Peyer's patch (tissue), 4 donors: ENCODE measurements at places on chromosomes 1 and 21.

DNA sequence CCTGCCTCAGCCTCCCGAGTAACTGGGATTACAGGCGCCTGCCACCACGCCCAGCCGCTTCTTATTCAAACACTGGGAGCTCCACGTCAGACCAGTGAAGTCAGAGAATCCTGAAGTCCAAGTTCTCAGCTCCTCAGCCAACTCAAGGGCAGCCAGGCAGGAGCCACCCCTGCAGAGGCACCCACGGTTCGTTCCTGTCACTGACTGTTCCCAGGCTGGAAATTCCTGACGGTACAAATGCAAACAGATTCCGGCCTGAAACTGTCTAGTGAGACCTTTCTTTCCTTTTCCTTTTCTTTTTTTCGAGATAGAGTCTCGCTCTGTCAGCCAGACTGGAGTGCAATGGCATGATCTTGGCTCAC, 11.7 kb downstream of the SLC35E2B start:
- peak; percentile 70 for DNase-seq
- H3K27me3 ChIP-seq = no peaks in the 10 kb centered on the region
- H3K36me3 ChIP-seq = no peaks in the 10 kb centered on the region

DNA sequence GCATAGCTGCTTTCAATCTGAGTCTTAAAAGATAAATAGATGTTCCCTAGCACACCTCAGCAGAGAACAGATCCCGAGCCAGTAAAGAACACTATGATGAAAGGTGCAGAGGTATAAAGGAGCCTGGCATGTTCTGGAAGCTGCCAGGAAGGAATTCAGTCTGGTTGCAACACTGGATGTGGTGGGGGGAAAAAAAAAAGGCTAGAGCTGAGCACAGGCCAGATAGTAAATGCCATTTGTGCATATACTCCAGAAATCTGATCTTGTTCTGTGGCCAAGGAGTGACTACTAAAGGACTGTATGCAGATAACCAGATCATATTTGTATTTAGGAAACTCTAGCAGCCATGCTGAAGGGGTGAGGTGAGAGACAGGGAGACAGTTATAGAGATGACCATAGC, 240.3 kb downstream of the VAV3 start:
- H3K4me1 ChIP-seq = no peaks in the 10 kb centered on the region
- no peak for DNase-seq
- no peaks in the 10 kb centered on the region for H3K27me3 ChIP-seq
- H3K36me3 ChIP-seq = no peaks in the 10 kb centered on the region

GRCh38 chr1:21302747-21303715, 12.8 kb upstream of the ECE1 start:
- peak overlapping the region; percentile 10 for H3K27ac ChIP-seq
- no peaks in the 10 kb centered on the region for H3K36me3 ChIP-seq
- no peak overlapping the region for H3K4me3 ChIP-seq
- DNase-seq = peak; percentile 73
- peaks cover 8% of the 10 kb centered on the region for H3K4me1 ChIP-seq

GRCh38 chr1:116161877-116162390, 50.7 kb downstream of the MAB21L3 start:
- H3K36me3 ChIP-seq = no peaks in the 10 kb centered on the region
- no peak overlapping the region for H3K27ac ChIP-seq
- H3K27me3 ChIP-seq = no peaks in the 10 kb centered on the region
- H3K4me3 ChIP-seq = no peak overlapping the region
- DNase-seq = no peak

DNA sequence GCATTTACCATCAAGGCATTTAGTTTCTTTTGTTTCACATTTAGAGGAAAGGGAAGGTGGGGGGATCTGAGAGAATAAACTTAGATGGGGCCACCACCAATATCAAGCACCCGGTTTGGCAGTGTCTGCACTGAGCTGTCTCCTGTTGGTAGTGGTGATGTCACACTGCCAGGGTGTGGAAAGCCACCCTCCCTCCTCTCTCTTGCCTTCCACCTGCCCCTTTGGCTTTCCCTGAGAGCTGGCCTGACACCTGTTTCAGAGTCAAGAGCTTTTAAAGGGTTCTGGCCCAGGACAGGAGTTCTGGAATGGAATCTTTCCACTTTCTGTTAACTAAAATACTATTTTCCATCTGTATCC, 13.4 kb downstream of the ATF3 start:
- H3K36me3 ChIP-seq = no peaks in the 10 kb centered on the region
- H3K4me3 ChIP-seq = no peak overlapping the region
- no peak overlapping the region for H3K27ac ChIP-seq
- DNase-seq = no peak

DNA sequence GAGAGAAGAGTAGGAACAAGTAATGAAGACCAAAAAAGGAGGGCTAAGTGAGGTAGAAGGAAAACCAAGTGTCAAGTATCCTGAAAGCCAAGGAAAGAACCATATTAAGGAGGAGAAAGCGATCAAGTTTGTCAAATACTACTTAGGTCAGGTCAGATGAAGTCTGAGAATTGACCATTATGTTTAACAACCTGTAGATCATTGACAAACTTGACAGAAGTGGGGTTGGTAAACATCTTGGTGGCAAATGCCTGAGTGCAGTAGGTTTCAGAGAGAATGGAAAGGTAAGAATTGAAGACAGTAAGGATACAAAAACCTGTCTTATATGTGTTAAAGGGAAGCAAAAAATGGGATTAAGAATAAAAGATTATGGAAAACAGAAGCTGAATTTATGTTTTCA, 3.7 kb upstream of the CHIA start:
- H3K27ac ChIP-seq = no peak overlapping the region
- H3K4me3 ChIP-seq = no peak overlapping the region
- DNase-seq = no peak
- no peaks in the 10 kb centered on the region for H3K27me3 ChIP-seq
- H3K36me3 ChIP-seq = no peaks in the 10 kb centered on the region

DNA sequence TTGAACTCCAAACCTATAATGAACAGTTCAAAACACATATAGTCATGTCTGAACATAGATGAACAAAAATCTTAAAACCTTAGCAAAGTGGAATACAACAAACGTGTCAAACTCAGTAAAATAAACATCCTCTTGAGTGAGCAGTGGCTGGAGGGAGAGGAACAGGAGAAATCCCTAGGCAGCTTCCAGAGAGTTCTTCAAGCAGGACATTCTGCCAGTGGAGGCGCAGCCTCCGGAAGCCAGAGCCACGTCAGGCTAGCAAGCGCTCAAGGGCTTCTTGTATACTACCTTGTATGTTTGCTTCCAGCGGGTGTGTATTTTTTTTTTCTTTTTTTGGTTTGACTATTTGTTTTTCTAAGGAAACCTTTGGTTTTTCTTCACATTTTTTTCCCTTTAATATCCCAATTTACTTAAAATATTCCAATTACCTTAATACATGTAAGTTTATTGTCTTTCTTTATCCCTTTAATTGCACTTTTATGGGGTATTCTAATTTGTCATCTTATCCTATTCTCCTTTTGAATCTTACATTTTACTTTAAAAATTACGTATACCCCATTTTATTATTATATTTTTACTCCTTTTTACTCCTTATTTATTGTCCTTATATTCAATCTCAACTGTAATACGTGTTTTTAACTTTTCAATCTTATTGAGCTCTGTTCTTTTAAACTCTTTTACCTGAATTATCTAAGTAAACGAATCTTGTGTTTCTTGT, 42.0 kb downstream of the COLGALT2 start:
- H3K27me3 ChIP-seq = no peaks in the 10 kb centered on the region
- no peak for DNase-seq
- H3K4me1 ChIP-seq = no peaks in the 10 kb centered on the region
- H3K36me3 ChIP-seq = no peaks in the 10 kb centered on the region
- H3K27ac ChIP-seq = no peak overlapping the region

- H3K27ac ChIP-seq = no peak overlapping the region
- no peaks in the 10 kb centered on the region for H3K36me3 ChIP-seq
- H3K4me1 ChIP-seq = no peaks in the 10 kb centered on the region
- no peaks in the 10 kb centered on the region for H3K27me3 ChIP-seq
Observed at GRCh38 chr1:169698976-169699375, 12.4 kb downstream of the SELL start.

- no peaks in the 10 kb centered on the region for H3K27me3 ChIP-seq
- no peak overlapping the region for H3K27ac ChIP-seq
- no peak overlapping the region for H3K4me3 ChIP-seq
- no peak for DNase-seq
- H3K36me3 ChIP-seq = no peaks in the 10 kb centered on the region
Observed at GRCh38 chr1:220884109-220884980, 5.1 kb downstream of the HLX start.

DNA sequence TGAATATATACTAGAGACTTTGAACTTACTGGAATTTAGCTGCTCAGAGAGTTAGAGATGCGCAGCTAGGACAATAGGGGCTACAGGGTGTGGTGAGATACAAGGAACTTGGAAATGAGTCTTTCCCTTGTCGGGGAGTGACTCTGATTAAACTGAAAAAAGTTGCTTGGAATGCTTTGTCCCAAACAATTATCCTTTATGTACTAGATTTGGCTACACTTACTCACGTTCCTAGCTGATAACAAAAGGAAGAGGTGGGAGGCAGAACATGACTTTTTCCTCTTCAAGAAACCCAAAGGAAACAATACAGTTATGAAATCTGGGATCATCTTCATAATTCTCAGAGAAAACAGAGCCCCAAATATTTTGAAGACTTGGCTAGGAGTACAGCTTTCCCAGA, 6.9 kb upstream of the CGN start:
- no peak overlapping the region for H3K4me3 ChIP-seq
- H3K27ac ChIP-seq = no peak overlapping the region
- no peaks in the 10 kb centered on the region for H3K36me3 ChIP-seq
- H3K27me3 ChIP-seq = no peaks in the 10 kb centered on the region
- H3K4me1 ChIP-seq = no peaks in the 10 kb centered on the region

- H3K27ac ChIP-seq = no peak overlapping the region
- no peaks in the 10 kb centered on the region for H3K4me1 ChIP-seq
- no peak for DNase-seq
Observed at GRCh38 chr1:212967801-212968200, 17.5 kb downstream of the VASH2 start.

- H3K4me3 ChIP-seq = no peak overlapping the region
- no peak overlapping the region for H3K27ac ChIP-seq
- no peaks in the 10 kb centered on the region for H3K36me3 ChIP-seq
- no peaks in the 10 kb centered on the region for H3K4me1 ChIP-seq
Observed at GRCh38 chr1:119040906-119041305, 52.8 kb upstream of the TBX15 start.

- H3K4me1 ChIP-seq = no peaks in the 10 kb centered on the region
- no peak for DNase-seq
- H3K4me3 ChIP-seq = no peak overlapping the region
- no peaks in the 10 kb centered on the region for H3K27me3 ChIP-seq
- no peaks in the 10 kb centered on the region for H3K36me3 ChIP-seq
Observed at GRCh38 chr1:118188411-118188810, 3.4 kb upstream of the SPAG17 start.

GRCh38 chr1:227033880-227034279, 93.8 kb downstream of the COQ8A start:
- no peak for DNase-seq
- H3K27me3 ChIP-seq = no peaks in the 10 kb centered on the region
- peaks cover 46% of the 10 kb centered on the region for H3K36me3 ChIP-seq
- H3K4me1 ChIP-seq = no peaks in the 10 kb centered on the region
- H3K4me3 ChIP-seq = no peak overlapping the region
- no peak overlapping the region for H3K27ac ChIP-seq

DNA sequence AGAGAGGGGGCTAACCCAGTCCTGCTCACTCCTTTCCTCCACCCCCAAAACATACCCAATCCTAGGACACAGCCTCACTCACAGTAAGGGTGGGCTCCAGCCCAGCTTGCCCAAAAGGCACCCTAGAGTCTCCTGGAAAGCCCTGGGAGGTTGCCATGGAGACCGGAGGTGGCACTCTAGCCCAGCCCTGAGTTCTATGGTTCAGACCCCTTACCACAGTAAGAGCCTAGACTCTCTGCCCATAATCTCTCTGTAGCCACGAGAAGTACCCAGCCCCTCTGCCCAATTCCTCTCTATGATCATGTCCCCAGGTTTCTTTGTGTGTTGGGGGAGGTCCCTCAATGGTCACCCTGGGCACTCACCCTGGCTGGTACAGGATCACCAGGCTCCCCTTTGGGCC, 14.4 kb downstream of the COL16A1 start:
- H3K36me3 ChIP-seq = no peaks in the 10 kb centered on the region
- no peaks in the 10 kb centered on the region for H3K27me3 ChIP-seq
- H3K4me1 ChIP-seq = no peaks in the 10 kb centered on the region
- no peak overlapping the region for H3K27ac ChIP-seq
- DNase-seq = no peak

GRCh38 chr1:182192966-182193365, 131.5 kb upstream of the ZNF648 start:
- no peak overlapping the region for H3K4me3 ChIP-seq
- no peak overlapping the region for H3K27ac ChIP-seq
- DNase-seq = no peak
- no peaks in the 10 kb centered on the region for H3K27me3 ChIP-seq
- no peaks in the 10 kb centered on the region for H3K4me1 ChIP-seq

DNA sequence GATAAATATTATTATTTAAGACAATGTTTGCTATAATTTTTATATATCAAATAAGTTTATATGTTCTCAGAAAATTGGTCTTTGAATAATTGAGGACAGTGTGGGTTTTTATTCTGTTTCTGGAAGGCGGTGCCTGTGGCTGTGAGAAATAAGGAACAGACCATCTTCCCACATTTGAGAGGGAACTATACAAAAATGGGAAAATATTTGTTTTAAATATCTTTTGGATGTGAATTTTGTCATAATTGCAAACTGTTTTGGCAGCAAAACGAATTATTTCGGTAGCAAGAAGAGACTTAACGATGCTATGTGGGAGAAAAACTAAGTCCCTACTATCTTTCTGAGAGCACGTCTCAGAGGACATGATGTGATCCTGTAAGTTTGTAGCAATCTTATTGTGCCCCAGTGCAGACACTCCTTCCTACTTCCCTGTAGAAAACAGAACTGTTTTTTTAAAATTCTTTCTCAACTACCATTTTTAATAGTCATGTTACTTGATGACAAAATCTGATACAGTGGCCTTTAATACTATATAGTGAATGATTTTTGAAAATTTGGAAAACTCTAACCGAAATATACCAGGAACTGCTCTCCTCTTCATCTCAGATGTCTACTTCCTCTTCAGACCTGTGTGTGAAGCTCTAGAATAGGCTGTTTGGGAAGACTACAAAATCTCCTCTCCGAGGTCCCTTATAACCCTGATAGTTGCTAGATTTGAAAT, 25.4 kb downstream of the PTPRC start:
- no peak for DNase-seq
- no peaks in the 10 kb centered on the region for H3K27me3 ChIP-seq
- H3K36me3 ChIP-seq = no peaks in the 10 kb centered on the region
- peak overlapping the region; percentile 54 for H3K27ac ChIP-seq
- H3K4me3 ChIP-seq = no peak overlapping the region

GRCh38 chr1:170247751-170248521, 102.2 kb downstream of the NTMT2 start:
- no peaks in the 10 kb centered on the region for H3K4me1 ChIP-seq
- H3K27ac ChIP-seq = no peak overlapping the region
- no peak for DNase-seq
- no peaks in the 10 kb centered on the region for H3K27me3 ChIP-seq

DNA sequence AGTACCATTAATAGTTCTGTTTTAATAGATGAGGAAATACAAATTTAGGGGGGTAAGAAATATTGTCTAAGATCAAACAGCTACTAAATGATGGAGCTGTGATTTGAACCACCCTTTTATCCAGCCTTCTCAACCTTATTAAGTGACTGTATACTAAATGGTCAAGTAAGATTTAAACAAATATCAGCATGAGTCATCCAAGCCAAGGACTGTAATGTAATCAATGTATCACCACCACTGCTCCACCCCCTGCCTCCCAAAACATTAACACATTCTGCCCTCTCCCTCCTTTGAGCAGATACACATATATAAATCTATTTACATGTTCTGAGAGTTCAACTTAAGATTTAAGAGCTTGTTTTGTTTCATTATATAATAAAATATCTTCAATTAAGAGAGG, 58.9 kb downstream of the LRRC40 start:
- H3K4me3 ChIP-seq = no peak overlapping the region
- H3K27me3 ChIP-seq = no peaks in the 10 kb centered on the region
- DNase-seq = no peak
- H3K4me1 ChIP-seq = no peaks in the 10 kb centered on the region
- H3K27ac ChIP-seq = no peak overlapping the region
